Mesothelial cell of epicardium (in vitro differentiated cells): ENCODE measurements at places on chromosomes 13 and 19. TPM values are rescaled to one million over a fixed set of nuclear protein-coding genes. Genes with fewer than 3 reads are reported as not detected.

Gene MEF2B
- total RNA-seq = 1.4 to 2.9 TPM (median 2.8 TPM) in 3 replicates

Gene NCAN
- total RNA-seq = 0.02 to 0.29 TPM (median 0.07 TPM) in 3 replicates

Gene PRODH2
- total RNA-seq = not detected in 3 replicates

Gene LILRB2
- not detected in 3 replicates for total RNA-seq

Gene ZNF610
- total RNA-seq = 14.2 to 16.0 TPM (median 14.2 TPM) in 3 replicates

Gene MISP
- 1.4 to 2.2 TPM (median 1.5 TPM) in 3 replicates for total RNA-seq

- H3K27ac ChIP-seq = no peak overlapping the region
- no peak overlapping the region for H3K4me3 ChIP-seq
- H3K36me3 ChIP-seq = peaks cover 4% of the 10 kb centered on the region
- DNase-seq = no peak
- no peaks in the 10 kb centered on the region for H3K4me1 ChIP-seq
- no peaks in the 10 kb centered on the region for H3K27me3 ChIP-seq
Observed at GRCh38 chr19:41699231-41699967, 9.0 kb upstream of the CEACAM5 start.

DNA sequence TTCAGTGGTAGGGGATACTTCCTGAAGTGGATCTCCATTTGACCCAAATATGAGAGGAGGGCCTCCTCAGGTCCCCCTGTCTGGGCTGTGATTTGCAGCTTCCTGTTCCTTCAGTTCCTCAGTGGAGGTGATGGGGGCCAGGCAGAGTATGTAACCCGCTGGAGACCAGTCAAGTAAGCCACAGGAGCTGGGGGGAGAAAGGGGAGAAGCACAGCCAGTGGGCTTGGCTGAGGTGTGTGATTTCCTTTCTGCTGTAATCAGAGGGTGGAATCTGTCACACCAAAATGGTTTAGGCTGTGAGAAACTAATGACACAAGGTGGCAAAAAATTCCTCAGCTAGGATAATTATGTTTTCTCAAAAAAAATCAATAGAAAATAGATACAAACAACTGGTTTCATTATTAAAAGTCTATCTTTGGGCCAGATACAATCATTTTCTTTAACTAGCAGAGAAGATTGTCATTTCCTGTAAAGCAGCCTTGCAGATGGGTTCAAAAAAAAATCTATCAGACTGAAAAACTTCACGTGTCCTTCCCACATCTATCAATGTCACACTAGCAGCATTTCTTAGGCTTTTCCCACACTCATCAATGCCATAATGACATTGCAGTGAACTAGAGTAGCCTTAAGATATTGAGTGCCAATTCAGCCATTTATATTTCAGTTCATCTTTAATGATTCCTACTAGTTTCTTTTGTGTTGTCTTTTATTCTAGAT, 1660.3 kb downstream of the EFNB2 start:
- H3K4me1 ChIP-seq = peaks cover 65% of the 10 kb centered on the region
- H3K36me3 ChIP-seq = peaks cover 1% of the 10 kb centered on the region
- H3K4me3 ChIP-seq = no peak overlapping the region
- peak overlapping the region; percentile 88 for H3K27ac ChIP-seq

DNA sequence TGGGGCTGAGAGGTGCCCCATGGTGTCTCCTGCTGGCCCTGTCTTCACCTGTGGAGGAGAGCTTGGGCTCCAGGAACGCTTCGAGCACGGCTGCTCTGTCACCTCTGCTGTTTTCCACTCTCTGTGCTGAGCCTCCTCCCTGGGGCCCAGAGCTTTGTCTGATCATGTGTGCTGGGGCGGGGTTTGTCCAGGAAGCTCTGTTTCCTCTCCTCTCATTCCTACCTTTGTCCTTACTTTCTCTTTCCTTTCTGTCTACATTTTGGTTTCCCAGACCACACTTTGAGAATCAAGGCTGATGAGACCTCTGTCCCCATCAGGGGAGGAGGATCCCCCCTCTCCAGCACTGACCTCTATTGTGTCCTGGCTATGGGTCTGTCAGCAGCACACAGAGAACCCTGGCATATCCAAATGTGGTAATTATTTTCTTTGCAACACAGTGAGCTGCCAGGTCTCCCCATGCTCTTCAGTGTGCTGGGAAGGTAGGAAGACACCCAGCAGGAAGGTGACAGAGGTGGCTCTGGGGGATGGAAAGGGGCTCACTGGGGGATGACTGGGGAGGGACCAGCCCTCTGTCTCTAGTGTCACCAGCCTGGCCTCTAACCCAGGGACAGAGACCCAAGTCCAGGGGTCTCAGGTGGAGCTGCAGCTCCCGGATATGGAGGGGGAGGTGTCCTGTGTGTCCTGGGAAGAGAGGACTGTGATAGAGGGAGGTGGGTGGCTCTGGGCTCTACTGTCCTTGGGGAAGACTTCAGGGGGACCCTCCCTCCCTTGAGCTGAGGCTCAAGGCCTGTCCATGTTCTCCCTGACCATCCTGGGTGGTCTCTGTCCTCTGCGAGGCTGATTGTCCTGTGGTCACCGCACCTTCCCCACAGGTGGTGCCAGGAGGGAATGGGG, at the start of gene CEACAM1:
Gene CEACAM1 (minus strand): TSS at position 128 of the 894 bp plus-strand sequence. CDS start 107 bp downstream, at position 21.
- H3K36me3 ChIP-seq = no peaks in the 10 kb centered on the region
- no peak within 1 kb of the TSS for H3K27ac ChIP-seq
- no peaks in the 10 kb centered on the region for H3K27me3 ChIP-seq
- peaks cover 10% of the 10 kb centered on the region for H3K4me1 ChIP-seq

DNA sequence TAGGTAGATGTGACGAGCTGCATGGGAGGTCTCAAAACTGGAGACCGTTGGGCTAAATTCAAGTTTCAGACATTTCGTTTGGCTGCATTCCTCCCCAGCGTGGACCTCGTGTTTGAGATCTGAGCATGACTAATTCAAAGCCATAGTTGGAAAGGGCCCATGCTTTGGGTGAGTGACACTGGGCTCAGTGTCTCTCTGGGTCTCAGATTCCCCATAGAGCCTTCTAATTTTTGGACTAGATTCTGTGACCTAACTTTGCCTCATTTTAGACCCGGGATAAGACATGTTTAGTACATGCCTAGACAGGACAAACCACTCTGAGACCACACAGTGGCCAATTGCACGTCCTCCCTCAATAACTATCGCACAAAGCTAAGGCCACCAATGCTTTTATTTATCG, 16.6 kb downstream of the CKM start:
- no peak overlapping the region for H3K4me3 ChIP-seq
- H3K27me3 ChIP-seq = no peaks in the 10 kb centered on the region
- H3K4me1 ChIP-seq = peaks cover 10% of the 10 kb centered on the region
- DNase-seq = no peak

DNA sequence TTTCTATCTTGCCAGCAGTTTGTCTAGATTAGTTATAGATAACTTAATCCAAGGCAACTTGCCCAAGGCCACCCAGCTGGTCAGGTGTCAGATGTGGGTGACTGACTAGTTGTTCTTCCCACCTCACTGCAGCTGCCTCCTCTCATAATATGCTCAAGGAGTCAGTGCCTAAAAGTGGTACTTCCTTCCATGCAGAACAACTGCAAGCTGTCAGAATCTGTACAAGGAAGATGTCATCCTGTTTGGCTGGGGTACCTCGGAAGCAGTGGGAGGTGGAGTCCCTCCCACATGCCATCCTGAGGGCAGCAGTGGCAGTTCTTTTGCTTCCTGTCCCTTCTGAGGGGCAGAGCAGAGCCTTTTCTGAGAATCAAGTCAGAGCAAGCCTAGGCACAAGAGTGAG, 193.2 kb upstream of the RFC3 start:
- no peaks in the 10 kb centered on the region for H3K27me3 ChIP-seq
- no peaks in the 10 kb centered on the region for H3K36me3 ChIP-seq
- H3K4me1 ChIP-seq = no peaks in the 10 kb centered on the region
- no peak for DNase-seq
- no peak overlapping the region for H3K27ac ChIP-seq

- no peak for DNase-seq
- peak overlapping the region; percentile 47 for H3K27ac ChIP-seq
- H3K27me3 ChIP-seq = no peaks in the 10 kb centered on the region
- H3K4me3 ChIP-seq = peak overlapping the region; percentile 87
- peaks cover 41% of the 10 kb centered on the region for H3K4me1 ChIP-seq
Observed at GRCh38 chr19:10568062-10568825, 535 bp downstream of the CDKN2D start.

DNA sequence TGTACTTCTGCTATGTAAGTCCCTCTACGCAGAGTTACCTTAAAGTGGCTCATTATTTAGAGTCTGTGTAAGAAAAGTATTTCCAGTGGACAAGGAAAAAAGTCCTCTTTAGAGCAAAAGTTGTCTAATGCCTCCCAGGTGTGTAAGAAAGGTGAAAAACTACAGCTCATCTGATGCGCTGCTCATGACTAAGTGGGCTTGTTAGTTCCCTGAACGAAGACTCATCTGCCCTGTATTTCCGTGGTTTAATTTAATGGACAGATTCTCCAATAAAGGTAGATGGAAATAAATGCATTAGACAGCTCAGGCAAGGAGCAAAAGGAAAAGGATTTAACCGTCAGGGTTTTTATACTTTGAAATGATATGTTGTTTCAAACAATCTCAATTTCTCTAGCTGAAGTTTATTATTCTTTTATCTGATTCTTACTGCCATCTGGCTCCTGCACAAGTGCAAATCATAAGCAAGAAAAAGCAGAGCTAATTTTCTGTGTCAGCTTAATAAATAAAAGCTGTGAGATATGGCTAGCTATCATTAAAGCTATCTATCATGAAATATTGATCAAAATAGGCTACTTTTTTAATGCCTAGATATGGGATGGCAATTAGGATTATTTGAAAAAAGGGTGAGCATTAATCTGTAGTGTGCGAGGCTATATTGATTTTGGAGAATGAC, 73.7 kb upstream of the PCDH9 start:
- no peaks in the 10 kb centered on the region for H3K4me1 ChIP-seq
- H3K4me3 ChIP-seq = no peak overlapping the region
- H3K27me3 ChIP-seq = no peaks in the 10 kb centered on the region
- no peak overlapping the region for H3K27ac ChIP-seq
- DNase-seq = no peak

GRCh38 chr13:52929846-52930245, 81.4 kb upstream of the PCDH8 start:
- no peak for DNase-seq
- H3K4me1 ChIP-seq = peaks cover 7% of the 10 kb centered on the region
- H3K36me3 ChIP-seq = no peaks in the 10 kb centered on the region
- H3K27ac ChIP-seq = no peak overlapping the region
- H3K27me3 ChIP-seq = peaks cover 14% of the 10 kb centered on the region
- no peak overlapping the region for H3K4me3 ChIP-seq

DNA sequence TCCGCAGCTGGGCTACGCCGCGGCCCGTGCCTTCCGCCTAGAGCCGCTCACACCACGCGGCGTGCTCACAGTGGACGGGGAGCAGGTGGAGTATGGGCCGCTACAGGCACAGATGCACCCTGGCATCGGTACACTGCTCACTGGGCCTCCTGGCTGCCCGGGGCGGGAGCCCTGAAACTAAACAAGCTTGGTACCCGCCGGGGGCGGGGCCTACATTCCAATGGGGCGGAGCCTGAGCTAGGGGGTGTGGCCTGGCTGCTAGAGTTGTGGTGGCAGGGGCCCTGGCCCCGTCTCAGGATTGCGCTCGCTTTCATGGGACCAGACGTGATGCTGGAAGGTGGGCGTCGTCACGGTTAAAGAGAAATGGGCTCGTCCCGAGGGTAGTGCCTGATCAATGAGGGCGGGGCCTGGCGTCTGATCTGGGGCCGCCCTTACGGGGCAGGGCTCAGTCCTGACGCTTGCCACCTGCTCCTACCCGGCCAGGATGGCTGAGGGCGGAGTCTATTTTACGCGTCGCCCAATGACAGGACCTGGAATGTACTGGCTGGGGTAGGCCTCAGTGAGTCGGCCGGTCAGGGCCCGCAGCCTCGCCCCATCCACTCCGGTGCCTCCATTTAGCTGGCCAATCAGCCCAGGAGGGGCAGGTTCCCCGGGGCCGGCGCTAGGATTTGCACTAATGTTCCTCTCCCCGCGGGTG, 7.4 kb downstream of the DBP start:
- DNase-seq = no peak
- H3K4me1 ChIP-seq = peaks cover 31% of the 10 kb centered on the region
- peak overlapping the region; percentile 57 for H3K4me3 ChIP-seq
- no peaks in the 10 kb centered on the region for H3K27me3 ChIP-seq
